SK-N-SH (cell line): ENCODE measurements at places on chromosomes 6 and 20.

DNA sequence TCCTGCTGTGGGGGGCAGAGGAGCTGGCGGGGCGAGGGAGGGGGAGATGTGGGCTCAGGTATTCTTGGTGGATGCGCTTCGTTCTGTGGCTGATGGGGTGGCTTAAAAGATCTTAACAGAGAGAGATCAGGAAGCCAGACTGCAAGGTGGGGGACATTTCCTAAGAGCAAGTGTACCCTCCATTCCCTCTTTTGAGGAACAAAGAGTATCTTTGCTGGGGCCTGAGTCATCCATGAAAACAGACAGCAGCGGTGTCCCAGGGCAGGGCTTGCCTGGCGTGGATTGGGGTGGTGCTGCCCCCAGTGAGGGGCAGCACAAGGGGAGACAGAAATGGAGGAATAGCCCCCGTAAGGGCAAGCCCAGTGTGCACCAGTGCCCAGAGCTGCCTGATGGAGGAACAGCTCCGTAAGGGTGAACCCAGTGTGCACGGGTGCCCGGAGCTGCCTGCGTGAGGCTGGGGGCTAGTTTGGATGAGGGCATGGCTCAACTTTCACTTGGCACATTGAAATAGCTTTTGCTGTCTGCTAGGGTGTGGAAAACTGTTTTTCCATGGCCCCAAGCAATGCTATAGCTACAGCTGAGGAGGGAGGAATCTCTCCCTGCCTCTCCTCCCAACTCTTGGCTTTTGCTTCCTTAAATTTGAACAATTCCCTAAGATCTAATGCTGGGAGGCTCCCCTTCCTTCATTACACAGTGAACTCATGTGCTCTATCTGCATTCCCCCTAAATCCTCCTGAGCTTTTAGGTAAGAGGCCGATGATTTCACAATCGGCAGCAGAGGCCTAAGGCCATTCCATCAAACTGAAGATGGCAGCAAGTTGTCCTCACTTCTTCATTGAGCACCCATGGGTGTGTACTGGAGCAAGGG, 12.9 kb downstream of the MAPK13 start:
- no peak overlapping the region for H3K4me3 ChIP-seq
- H3K27ac ChIP-seq: no peak overlapping the region
- peaks cover 20% of the 10 kb centered on the region; the same call in 1 of the 2 replicates for H3K4me1 ChIP-seq
- no peak for DNase-seq
- H3K27me3 ChIP-seq: no peaks in the 10 kb centered on the region

DNA sequence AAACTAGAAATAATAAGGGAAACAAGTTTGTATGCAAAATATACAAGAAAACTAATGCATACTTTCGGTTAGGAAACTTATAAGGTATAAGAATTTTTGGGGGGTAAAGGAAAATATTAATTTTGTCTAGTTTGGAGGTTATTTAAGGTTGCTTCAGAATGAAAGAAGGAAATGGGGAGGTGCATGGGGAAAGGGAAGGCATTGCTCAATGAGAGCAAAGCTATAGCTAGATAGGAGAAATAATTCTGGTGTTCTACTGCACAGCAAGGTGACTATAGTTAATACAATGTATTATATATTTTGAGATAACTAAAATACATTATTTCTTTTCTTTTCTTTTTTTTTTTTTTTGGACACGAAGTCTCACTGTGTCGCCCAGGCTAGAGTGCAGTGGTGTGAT, 5.4 kb upstream of the MYMX start:
- H3K27ac ChIP-seq: no peak overlapping the region
- H3K27me3 ChIP-seq: no peaks in the 10 kb centered on the region
- no peaks in the 10 kb centered on the region for H3K36me3 ChIP-seq
- no peak for DNase-seq
- no peaks in the 10 kb centered on the region for H3K4me1 ChIP-seq

GRCh38 chr20:1876975-1877608, 18.1 kb upstream of the SIRPA start:
- no peaks in the 10 kb centered on the region for H3K4me1 ChIP-seq
- H3K36me3 ChIP-seq: no peaks in the 10 kb centered on the region
- H3K27me3 ChIP-seq: no peaks in the 10 kb centered on the region
- peak; percentile 82 for DNase-seq

GRCh38 chr6:42777126-42777822, 4.6 kb upstream of the BICRAL start:
- H3K4me3 ChIP-seq: no peak overlapping the region
- no peak for DNase-seq
- no peaks in the 10 kb centered on the region for H3K27me3 ChIP-seq
- no peak overlapping the region for H3K27ac ChIP-seq
- no peaks in the 10 kb centered on the region; the same call in 1 of the 2 replicates for H3K4me1 ChIP-seq

GRCh38 chr6:108648191-108648590, 87.5 kb downstream of the FOXO3 start:
- no peak overlapping the region for H3K4me3 ChIP-seq
- H3K27me3 ChIP-seq: no peaks in the 10 kb centered on the region
- peaks cover 55% of the 10 kb centered on the region for H3K4me1 ChIP-seq

GRCh38 chr20:58577871-58578598, 62.8 kb upstream of the APCDD1L start:
- H3K36me3 ChIP-seq: no peaks in the 10 kb centered on the region
- H3K4me3 ChIP-seq: no peak overlapping the region
- no peaks in the 10 kb centered on the region for H3K4me1 ChIP-seq
- DNase-seq: no peak
- H3K27me3 ChIP-seq: no peaks in the 10 kb centered on the region

DNA sequence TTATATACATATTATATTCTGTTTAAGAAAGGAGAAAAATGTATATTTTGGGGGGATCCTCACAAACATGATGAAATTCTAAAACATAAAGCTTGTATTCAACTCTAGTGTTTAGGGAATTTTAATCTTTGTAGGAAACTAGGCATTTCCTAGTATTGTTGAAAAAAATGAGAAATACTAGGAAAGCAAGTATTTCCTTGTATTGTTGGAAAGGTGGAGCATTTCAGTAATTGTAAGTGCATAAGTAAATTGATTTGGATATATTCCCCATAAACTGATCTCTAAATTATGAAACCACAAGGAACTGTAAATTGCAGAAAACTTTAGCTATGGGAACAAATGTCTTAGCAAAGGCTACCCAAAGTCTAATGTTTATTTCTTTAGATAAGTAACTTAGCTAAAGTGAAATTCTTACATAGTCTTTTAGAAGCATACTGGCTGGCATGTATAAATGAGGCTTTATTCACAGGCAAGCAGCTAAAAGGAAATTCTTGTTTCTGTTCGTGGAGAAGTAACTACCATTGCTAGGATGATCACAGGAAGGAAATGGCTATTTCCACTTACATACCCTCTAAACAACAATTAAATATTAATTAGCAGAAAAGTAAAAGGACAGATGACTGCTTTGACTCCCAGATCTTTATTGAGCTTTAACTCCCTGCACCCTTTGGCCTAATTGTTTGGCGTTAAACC, 19.9 kb upstream of the NRN1 start:
- DNase-seq: no peak
- H3K27me3 ChIP-seq: peaks cover 8% of the 10 kb centered on the region; the same call in 1 of the 2 replicates
- no peaks in the 10 kb centered on the region for H3K4me1 ChIP-seq
- H3K36me3 ChIP-seq: no peaks in the 10 kb centered on the region
- no peak overlapping the region for H3K4me3 ChIP-seq

GRCh38 chr20:40786336-40786735, 97.3 kb upstream of the MAFB start:
- H3K27me3 ChIP-seq: no peaks in the 10 kb centered on the region
- H3K27ac ChIP-seq: no peak overlapping the region
- no peak for DNase-seq
- no peaks in the 10 kb centered on the region for H3K36me3 ChIP-seq
- no peak overlapping the region for H3K4me3 ChIP-seq
- H3K4me1 ChIP-seq: peaks cover 5% of the 10 kb centered on the region; the same call in 1 of the 2 replicates

GRCh38 chr6:32148289-32149091, 3.2 kb downstream of the PRRT1 start:
- no peak overlapping the region for H3K27ac ChIP-seq
- H3K4me3 ChIP-seq: no peak overlapping the region
- no peaks in the 10 kb centered on the region for H3K36me3 ChIP-seq
- no peaks in the 10 kb centered on the region for H3K27me3 ChIP-seq

- H3K27ac ChIP-seq: no peak overlapping the region
- H3K4me1 ChIP-seq: 0 out of 2 replicates have a peak, but pooled peaks cover 4% of the 10 kb centered on the region
These were observed 46.5 kb upstream of the IER3 start for GRCh38 chr6:30790724-30791383.

- H3K36me3 ChIP-seq: no peaks in the 10 kb centered on the region
- no peak overlapping the region for H3K4me3 ChIP-seq
- no peaks in the 10 kb centered on the region for H3K27me3 ChIP-seq
- no peak overlapping the region for H3K27ac ChIP-seq
- no peaks in the 10 kb centered on the region for H3K4me1 ChIP-seq
These were observed 31.4 kb downstream of the HIVEP2 start for GRCh38 chr6:142913511-142914047.

DNA sequence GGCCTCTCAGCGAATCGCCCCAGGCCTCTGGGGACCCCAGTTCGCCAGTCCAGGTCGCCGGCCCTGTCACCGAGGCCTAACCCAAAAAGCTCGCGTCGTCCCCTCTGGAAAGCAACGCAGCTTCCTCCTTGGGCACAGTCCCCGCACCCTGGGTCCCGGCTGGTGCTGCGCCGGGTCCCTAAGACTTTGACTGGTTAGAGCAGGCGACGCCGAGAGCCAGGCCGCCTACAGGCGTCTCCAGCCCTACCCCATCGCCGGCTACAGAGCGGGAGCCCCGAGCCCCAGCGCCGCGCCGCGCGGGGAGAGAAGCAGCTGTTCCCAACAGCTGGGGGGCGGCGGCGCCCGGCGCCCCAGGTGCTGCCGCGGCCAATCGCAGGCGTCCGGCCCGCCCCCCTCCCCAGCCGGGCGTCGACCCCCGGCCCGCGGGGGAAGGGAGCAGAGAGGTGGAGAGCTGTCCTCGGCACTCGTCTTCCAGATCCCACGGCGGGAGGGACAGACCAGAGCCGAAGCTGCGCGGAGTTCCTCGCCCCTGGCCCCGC, 540 bp upstream of the RBM24 start:
- H3K4me1 ChIP-seq: peaks cover 10% of the 10 kb centered on the region; the same call in 1 of the 2 replicates
- H3K4me3 ChIP-seq: peak overlapping the region; percentile 57
- H3K27ac ChIP-seq: no peak overlapping the region
- no peaks in the 10 kb centered on the region for H3K27me3 ChIP-seq

GRCh38 chr6:33313105-33313708, 671 bp downstream of the TAPBP start:
- H3K27me3 ChIP-seq: no peaks in the 10 kb centered on the region
- peak overlapping the region; percentile 94 for H3K4me3 ChIP-seq
- peaks cover 24% of the 10 kb centered on the region for H3K36me3 ChIP-seq
- H3K27ac ChIP-seq: peak overlapping the region; percentile 94

DNA sequence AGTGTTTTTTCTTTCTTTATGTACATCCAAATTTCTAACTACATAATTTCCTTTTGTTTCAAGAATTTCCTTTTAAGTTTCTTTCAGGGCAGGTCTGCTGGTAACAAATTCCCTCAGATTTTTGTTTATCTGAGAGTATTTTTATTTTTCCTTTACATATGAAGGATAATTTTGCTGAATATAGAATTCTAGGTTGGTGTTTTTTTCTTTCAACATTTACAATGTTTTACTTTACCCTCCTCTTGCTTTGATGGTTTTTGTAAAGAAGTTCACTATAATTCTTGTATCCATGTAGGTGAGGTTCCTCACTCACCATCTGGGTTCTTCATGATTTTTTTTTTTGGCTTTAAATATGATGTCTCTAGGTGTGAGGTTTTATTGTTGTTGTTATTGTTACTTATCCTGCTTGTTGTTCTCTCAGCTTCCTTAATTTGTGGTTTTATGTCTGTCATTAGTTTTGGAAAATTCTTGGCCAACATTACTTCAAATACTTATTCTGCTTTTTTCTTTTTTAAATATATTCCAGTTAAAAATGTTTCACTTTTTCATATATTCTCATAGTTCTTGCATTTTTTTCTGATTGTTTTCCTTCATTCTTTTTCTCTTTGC, 580.1 kb upstream of the CITED2 start:
- no peaks in the 10 kb centered on the region for H3K27me3 ChIP-seq
- H3K4me1 ChIP-seq: no peaks in the 10 kb centered on the region
- H3K27ac ChIP-seq: no peak overlapping the region
- DNase-seq: no peak
- no peak overlapping the region for H3K4me3 ChIP-seq
- H3K36me3 ChIP-seq: no peaks in the 10 kb centered on the region

DNA sequence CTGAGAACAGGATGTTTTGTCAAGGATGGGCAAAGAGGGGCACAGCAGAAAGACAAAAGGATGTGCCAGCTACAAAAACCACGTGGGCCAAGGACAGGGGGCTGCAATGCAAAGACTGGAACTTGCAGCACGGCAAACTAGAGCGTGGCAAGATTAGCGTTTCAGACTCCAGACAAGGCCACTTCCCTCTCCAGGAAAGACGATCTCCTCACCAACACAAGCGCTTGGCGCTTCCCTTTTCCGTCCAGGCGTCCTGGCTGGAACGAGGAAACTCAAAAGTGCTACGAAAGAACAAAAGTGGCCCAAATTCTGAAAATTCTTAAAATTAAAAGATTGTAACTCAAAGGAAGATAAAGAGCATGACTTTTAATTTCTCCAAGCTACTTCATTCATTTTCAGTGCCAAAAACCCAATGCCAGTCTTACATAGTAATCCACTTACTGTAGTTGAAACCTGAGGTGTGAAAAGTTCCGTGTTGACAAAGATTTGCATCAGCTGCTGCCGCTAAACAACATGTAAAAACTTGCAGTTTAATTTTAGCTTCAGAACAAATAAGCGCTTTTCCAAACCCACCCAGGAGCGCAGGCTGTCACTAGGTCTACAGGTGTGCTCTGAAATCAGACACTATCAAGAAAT, 207.1 kb upstream of the RREB1 start:
- no peaks in the 10 kb centered on the region for H3K36me3 ChIP-seq
- H3K27ac ChIP-seq: no peak overlapping the region
- H3K27me3 ChIP-seq: no peaks in the 10 kb centered on the region
- DNase-seq: no peak

DNA sequence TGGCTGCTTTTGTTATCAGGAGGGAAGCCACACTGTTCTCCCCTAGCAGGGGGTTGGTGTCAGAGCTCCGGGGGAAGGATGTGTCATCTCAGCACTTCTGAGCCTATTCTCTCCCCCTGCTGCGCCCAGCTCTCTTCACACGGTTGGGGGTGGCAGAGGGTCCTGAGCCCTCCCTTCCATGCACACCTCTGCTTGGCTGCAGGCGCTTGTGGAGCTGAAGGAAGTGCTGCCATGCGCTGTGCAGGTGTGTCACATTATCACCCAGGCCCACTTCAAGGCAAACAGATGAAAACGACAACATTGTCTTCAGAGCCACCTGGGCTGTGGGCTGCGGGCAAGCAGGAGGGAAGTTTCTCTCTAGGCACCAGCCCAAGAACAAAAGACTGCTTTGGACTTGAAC, 263.4 kb downstream of the BMP7 start:
- no peak overlapping the region for H3K27ac ChIP-seq
- no peaks in the 10 kb centered on the region for H3K36me3 ChIP-seq
- no peak overlapping the region for H3K4me3 ChIP-seq
- H3K27me3 ChIP-seq: peaks cover 26% of the 10 kb centered on the region; the same call in 1 of the 2 replicates

DNA sequence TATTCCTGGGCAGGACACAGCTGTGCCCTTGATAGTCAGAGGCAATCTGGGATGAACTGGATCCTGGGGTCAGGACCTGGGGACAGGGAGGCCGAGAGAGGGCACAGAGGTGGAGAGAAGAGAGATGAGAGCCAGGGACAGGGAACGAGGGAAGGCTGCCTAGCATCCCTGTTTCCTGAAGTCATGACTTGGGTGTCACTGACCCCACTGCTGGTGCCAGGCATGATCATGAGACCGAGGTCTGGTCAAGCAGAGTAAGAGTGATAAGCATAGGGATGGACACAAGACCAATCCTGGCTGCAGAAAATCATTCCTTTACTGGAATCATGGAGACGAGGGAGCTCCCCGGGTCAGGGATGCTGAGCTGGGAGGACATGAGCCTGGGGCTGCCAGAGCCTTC, 36.1 kb downstream of the FAM110A start:
- no peaks in the 10 kb centered on the region for H3K27me3 ChIP-seq
- no peak overlapping the region for H3K4me3 ChIP-seq
- H3K36me3 ChIP-seq: no peaks in the 10 kb centered on the region
- DNase-seq: no peak
- H3K4me1 ChIP-seq: no peaks in the 10 kb centered on the region
